ENCODE measurements at places on chromosomes 3 and 15.

DNA sequence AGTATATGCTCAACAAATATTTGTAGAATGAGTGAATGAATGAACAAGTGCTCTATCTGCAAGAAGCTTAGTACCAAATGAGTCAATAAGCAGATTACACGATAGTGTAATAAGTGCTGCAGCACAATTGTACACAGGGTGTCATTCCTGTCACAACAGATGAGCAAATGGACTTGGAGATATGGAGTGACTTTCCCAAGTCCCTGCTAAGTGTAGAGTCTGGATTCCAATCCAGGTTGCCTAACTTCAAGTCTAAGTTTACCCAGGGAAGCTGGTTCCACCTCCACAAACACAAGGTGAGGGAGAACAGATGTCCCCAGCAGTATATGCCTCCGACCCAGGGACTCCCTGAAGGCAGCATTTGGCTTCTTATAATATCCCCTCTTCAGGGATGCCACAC lies 77.7 kb upstream of the RAD18 start:
- no peak for DNase-seq

GRCh38 chr3:149233323-149233722 lies 11.7 kb upstream of the CP start:
- no peak for DNase-seq

DNA sequence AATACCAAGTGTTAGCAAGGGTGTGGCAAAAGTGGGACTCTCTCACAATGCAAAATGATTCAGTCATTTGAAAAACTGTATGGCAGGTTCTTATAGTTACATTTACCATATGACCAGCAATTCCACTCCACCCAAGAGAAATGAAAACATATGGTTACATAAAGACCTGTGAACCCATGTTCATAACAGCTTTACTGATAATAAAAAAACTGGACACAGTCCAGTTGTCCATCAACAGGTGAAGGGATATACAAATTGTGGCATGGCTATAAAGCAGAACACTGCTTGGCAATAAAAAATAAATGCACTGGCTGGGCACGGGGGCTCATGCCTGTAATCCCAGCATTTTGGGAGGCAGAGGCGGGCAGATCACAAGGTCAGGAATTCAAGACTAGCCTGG lies 30.8 kb downstream of the RAD18 start:
- no peak for DNase-seq

- DNase-seq, result no peak
These were observed 101.6 kb upstream of the ANKRD28 start for GRCh38 chr3:15899388-15899787.

- DNase-seq, result no peak
These were observed 24.1 kb upstream of the RASGRP1 start for GRCh38 chr15:38588672-38589071.

GRCh38 chr3:8837162-8837561 lies 67.7 kb upstream of the OXTR start:
- DNase-seq, result no peak

DNA sequence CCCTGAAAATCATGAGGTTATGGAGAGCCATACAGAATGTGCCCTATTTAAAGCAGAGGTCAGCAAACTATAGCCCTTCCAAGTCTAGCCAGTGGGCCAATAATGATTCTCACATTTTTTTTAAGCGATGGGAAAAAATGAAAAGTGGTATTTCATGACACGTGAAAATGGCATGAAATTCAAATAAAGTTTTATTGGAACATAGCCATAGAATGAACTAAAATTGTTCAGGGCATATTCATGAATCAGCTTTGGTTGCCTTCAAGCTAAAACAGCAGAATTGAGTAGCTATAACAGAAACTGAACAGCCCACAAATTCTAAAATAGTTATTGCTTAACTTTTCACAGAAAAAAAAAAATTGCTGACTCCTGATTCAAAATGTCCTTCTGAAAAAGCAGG lies 104.5 kb downstream of the TFG start:
- DNase-seq, result no peak

Measured in lung (tissue), 17 donors.